ENCODE measurements at places on chromosomes 12 and 14. TPM values are rescaled to one million over a fixed set of nuclear protein-coding genes. Genes with fewer than 3 reads are reported as not detected.

DNA sequence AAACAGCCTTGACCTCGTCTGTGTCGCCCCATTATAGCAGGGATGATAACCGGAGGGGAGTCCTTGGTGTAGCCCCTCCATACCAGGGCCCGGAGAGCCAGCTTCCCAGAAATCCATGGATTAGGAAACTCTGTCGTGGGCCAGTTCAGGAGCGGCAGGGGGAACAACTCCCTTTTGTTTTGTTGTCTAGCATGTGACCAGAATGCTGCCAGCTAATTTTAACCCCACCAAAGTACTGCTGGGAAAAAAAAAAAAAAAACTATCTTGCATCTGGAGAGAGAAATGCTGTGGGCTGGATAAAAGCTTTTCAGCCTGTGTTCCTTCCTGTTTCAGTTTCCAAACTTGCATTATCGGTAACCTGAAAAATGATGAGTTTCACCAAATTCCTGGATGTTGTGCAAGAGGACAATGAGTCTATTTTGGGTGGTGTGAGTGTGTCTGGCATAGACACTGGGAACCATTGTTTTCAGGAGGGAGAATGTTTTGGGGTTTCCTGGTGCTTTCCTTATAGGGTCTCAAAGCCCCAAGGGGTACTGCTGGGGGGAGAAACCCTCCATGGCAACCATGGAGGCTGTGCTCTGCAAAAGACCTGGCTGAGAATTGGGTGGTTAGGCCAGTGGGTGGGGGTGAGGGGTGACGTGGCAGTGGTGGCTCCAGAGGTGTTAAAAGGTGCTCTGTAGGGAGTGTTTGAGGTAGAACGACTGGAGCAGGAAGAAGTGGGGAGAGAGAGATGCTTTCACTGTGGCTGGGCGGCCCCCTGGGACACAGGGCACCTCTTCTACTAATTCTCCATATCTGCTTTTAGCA lies 14.9 kb upstream of the IRF2BPL start:
- no peaks in the 10 kb centered on the region for H3K27me3 ChIP-seq
- DNase-seq, result peak; percentile 83
- no peak overlapping the region for H3K4me3 ChIP-seq
- H3K27ac ChIP-seq, result peak overlapping the region; percentile 82
- no peaks in the 10 kb centered on the region for H3K36me3 ChIP-seq

GRCh38 chr14:93548102-93548843 lies 117.5 kb downstream of the UNC79 start:
- H3K27ac ChIP-seq, result no peak overlapping the region
- H3K27me3 ChIP-seq, result peaks cover 64% of the 10 kb centered on the region
- no peak for DNase-seq
- no peaks in the 10 kb centered on the region for H3K36me3 ChIP-seq
- no peaks in the 10 kb centered on the region for H3K4me1 ChIP-seq
- H3K4me3 ChIP-seq, result no peak overlapping the region

- no peaks in the 10 kb centered on the region for H3K36me3 ChIP-seq
- no peaks in the 10 kb centered on the region for H3K27me3 ChIP-seq
Observed at GRCh38 chr12:119829439-119829838, 47.7 kb downstream of the CIT start.

Gene RNASE9
- total RNA-seq, result not detected

DNA sequence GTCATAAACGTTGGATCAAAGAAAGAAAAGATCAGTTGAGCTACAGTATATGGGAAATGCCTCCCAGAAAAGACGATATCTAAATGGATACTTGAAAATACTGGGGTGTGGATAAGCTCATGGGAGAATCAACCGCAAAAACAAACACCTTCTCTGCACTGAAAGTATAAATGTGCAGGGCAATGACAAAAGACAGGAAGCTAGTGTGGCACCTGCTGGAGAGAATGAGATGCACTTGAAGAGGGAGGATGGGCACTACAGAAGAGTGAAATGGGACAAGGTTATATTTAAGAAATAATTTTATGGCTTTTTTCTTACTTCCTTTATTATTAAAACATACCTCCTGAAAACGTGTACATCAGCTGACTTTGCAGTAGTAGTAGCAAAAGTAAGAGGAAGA lies 153.7 kb downstream of the PRKD1 start:
- no peak for DNase-seq
- no peaks in the 10 kb centered on the region for H3K4me1 ChIP-seq
- no peak overlapping the region for H3K4me3 ChIP-seq
- no peaks in the 10 kb centered on the region for H3K36me3 ChIP-seq

- H3K27ac ChIP-seq, result no peak overlapping the region
- H3K27me3 ChIP-seq, result no peaks in the 10 kb centered on the region
- peak; percentile 42 for DNase-seq
- no peak overlapping the region for H3K4me3 ChIP-seq
Observed at GRCh38 chr14:67705211-67705610, 3.5 kb downstream of the RDH12 start.

GRCh38 chr14:105439710-105440553 lies 20.3 kb downstream of the MTA1 start:
- no peak overlapping the region for H3K4me3 ChIP-seq
- no peaks in the 10 kb centered on the region for H3K36me3 ChIP-seq
- no peaks in the 10 kb centered on the region for H3K4me1 ChIP-seq
- H3K27ac ChIP-seq, result no peak overlapping the region

Gene IGF1
- not detected for total RNA-seq

DNA sequence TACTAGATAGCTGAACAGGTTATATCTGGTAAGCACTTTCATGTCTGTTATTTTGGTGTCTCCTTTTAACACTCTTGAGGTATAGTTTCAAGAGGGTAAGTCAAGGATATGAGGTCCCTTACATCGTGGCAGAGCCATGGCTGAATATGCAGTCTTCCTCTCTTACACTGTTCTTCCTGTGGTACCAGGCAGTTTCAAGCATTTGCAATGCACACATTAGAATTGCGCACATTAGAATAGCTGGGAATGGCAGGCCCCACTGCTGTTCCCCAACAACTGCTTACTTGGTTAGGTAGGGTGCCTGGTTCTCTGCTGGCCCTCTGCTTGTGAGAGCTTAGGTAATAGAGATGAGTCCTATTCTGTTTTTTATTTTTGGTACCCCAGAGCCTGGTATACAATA lies 41.2 kb downstream of the TMTC2 start:
- no peaks in the 10 kb centered on the region for H3K4me1 ChIP-seq
- no peaks in the 10 kb centered on the region for H3K27me3 ChIP-seq
- H3K4me3 ChIP-seq, result no peak overlapping the region

DNA sequence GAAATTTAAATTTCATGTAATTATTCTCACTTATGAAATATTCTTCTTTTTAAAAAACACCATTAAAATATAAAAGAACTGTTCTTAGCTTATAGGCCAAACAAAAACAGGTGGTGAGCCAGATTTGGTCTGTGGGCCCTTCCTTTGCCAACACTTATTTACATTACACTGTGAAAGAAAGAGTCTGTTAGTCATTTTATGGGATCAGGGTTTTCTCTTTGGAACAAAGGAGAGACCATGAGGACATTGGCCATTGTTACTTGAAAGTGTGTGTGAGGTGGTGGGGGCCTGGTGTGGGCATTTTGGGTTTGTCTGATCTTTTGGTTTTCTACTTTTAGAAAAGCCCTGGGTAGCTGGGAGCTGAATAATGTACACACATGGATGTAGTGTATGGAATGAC lies 62.7 kb downstream of the TTC6 start:
- H3K4me1 ChIP-seq, result peaks cover 13% of the 10 kb centered on the region
- H3K27ac ChIP-seq, result no peak overlapping the region
- no peak for DNase-seq
- H3K27me3 ChIP-seq, result no peaks in the 10 kb centered on the region

DNA sequence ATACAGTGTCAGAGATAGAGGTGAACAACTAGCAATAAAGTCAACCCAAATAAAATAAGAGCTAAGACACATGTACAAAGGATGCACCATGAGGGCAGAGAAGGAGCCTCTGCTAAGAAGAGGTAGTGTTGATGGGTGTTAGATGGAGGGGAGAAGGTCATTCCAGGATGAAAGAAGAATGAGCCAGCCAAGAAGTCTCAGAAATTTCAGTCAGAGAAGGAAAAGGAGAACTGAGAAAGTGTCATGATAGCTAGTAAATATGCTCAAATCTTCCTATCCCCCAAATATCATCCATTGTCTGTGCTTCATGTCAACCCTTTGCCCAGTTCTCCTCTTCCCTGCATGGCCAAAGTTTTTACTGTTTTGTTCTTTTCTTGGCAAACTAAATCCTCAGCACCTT lies 225.2 kb upstream of the BTG1 start:
- H3K4me1 ChIP-seq, result peaks cover 39% of the 10 kb centered on the region
- H3K27ac ChIP-seq, result peak overlapping the region; percentile 96
- DNase-seq, result no peak
- H3K27me3 ChIP-seq, result no peaks in the 10 kb centered on the region
- H3K36me3 ChIP-seq, result no peaks in the 10 kb centered on the region

- H3K4me1 ChIP-seq, result no peaks in the 10 kb centered on the region
- no peak overlapping the region for H3K4me3 ChIP-seq
- no peak overlapping the region for H3K27ac ChIP-seq
- DNase-seq, result no peak
Observed at GRCh38 chr14:96574171-96574632, 72.0 kb downstream of the PAPOLA start.

- H3K27me3 ChIP-seq, result 0 out of 2 replicates have a peak, but pooled peaks cover 25% of the 10 kb centered on the region
- no peak overlapping the region for H3K4me3 ChIP-seq
- peak; percentile 47 for DNase-seq
- no peak overlapping the region for H3K27ac ChIP-seq
- no peaks in the 10 kb centered on the region for H3K36me3 ChIP-seq
Observed at GRCh38 chr12:6813363-6813762, 8.3 kb upstream of the GPR162 start.

Gene REP15
- total RNA-seq, result 1.4 TPM

DNA sequence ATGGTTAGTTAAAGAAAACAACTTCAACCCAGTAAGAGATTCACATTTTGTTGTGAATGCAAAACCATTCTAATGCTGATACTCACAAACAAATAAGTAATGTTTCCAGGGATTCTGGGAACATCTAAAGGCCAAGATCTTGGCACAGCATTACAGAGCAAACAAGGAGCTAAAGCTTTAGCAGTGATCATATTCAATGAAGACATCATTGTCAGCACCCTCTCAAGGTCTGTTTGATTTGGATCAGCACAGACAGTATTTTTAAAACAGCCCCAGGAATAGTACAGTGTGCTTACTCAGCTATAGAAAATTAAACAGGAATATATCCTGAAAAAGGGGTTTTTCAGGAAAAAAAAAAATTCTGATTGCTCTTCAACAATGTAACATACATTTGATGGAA lies 71.4 kb downstream of the TMEM260 start:
- H3K36me3 ChIP-seq, result peaks cover 4% of the 10 kb centered on the region
- H3K4me3 ChIP-seq, result no peak overlapping the region
- H3K27me3 ChIP-seq, result no peaks in the 10 kb centered on the region
- no peak for DNase-seq
- no peaks in the 10 kb centered on the region for H3K4me1 ChIP-seq

DNA sequence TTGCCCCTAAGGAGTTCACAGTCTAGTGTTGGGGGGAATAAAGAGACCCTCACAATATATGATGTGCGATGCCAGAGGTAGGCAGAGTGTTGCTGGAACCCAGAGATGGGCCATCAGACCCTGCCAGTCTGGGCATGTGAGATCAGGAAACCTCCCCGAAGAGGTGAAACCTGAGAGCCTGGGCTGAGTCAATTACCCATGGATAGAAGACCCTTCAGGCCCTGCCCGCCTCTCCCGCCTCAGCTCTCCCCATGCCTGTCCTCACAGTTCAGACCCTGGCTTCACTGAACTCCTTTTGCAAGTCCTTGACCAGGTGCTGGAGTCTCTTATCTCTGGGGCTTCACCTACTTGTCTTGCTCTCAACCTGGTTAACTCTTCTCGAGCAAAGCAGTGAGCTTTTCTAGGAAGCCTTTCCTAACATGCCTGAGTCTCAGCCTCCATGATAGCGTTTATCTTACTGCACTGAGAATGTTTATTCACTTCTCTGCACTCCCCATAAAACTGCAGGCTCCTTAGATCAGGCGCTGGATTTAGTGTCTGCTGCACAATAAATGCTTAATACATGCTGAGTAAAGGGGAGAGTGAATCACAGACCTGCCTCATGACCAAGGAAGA lies 19.6 kb downstream of the ALDH1L2 start:
- DNase-seq, result no peak
- no peaks in the 10 kb centered on the region for H3K4me1 ChIP-seq
- H3K4me3 ChIP-seq, result no peak overlapping the region
- H3K27ac ChIP-seq, result no peak overlapping the region
- H3K36me3 ChIP-seq, result no peaks in the 10 kb centered on the region

DNA sequence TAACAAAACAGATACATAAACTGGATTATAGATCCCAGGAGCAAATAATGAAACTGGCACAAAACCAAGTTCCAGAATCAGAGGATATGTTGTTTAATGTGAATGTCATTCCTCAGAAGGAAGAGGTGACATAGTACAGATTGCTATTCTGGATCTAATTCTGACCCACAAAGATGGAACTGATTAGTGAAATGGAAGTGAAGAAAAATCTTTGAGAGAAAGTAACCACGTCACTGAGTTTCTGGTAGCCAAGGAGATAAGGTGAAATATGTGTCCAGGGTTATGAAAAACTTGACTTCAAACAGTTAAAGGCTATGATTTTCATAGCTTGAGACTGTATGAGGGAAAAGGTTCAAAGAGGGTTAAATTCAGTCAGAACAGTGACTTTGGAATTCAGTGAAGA lies 8.3 kb downstream of the OR10AD1 start:
- peaks cover 16% of the 10 kb centered on the region for H3K4me1 ChIP-seq
- no peaks in the 10 kb centered on the region for H3K36me3 ChIP-seq
- no peak overlapping the region for H3K4me3 ChIP-seq
- DNase-seq, result no peak
- no peaks in the 10 kb centered on the region for H3K27me3 ChIP-seq
- H3K27ac ChIP-seq, result no peak overlapping the region

DNA sequence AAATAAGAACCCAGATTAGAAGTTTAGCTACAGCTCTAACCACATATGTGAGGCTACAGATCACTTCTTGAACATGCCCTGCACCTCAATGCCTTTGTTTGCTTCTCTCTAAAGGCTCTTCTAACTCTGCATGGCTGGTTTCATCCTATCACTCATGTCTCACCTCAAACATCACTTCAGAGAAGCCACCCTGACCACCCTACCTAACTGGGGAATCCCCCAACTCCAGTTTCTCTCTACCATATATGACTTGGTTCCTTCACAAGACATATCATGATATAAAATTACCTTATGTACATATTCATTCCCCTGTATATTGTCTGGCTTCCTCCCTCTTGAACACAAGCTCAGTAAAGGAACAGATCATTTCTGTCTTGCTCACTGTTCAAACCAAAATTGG lies 250.2 kb upstream of the GRIP1 start:
- DNase-seq, result no peak
- no peaks in the 10 kb centered on the region for H3K27me3 ChIP-seq
- no peaks in the 10 kb centered on the region for H3K4me1 ChIP-seq
- no peak overlapping the region for H3K27ac ChIP-seq
- no peaks in the 10 kb centered on the region for H3K36me3 ChIP-seq

Gene CLEC4D
- not detected for total RNA-seq

DNA sequence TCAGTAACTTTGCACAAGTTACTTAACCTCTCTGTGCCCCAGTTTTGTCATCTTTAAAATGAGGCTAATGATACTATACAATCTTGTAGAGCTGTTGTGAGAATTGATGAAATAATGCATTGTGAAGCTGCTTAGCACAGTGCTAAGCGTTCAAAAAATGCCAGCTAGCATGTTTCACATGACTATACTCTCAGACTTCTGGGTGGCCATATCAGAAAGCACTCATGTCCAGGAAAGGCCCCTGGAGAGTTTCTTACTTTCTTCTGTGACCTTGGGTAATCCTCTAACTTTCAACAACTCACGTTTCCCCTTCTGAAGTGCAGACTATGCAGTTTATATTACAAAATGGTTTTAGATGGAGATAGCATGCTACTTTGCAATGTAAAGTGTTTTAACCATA lies 68.1 kb downstream of the TPH2 start:
- no peaks in the 10 kb centered on the region for H3K4me1 ChIP-seq
- DNase-seq, result no peak
- no peaks in the 10 kb centered on the region for H3K27me3 ChIP-seq

Gene SCFD1
- 43.2 TPM for total RNA-seq

Gene PKP2
- 88.7 TPM for total RNA-seq

Measured in PC-9 (cell line).